ENCODE measurements at places on chromosomes 3 and 15. TPM values are rescaled to one million over a fixed set of nuclear protein-coding genes. Genes with fewer than 3 reads are reported as not detected.

DNA sequence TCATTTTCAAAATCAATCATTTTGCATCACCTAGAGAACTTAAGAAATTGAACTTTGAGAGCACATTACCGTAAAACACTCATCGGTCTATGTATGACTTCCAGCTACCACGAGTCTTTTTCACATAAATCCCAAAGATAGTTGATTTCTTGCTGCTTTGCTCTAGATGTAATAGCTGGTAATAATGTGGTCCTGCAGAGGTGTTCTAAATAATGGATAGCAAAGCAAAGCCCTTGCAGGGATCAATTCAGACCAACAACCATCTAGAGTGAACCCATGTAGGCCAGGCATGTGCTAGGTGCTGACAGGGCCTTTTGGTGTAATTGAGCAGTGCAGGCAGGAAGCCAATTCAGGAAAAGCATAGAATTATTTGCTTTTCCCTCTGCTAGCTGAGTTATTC lies 26.1 kb upstream of the C3orf80 start:
- peak; percentile 61 for ATAC-seq

DNA sequence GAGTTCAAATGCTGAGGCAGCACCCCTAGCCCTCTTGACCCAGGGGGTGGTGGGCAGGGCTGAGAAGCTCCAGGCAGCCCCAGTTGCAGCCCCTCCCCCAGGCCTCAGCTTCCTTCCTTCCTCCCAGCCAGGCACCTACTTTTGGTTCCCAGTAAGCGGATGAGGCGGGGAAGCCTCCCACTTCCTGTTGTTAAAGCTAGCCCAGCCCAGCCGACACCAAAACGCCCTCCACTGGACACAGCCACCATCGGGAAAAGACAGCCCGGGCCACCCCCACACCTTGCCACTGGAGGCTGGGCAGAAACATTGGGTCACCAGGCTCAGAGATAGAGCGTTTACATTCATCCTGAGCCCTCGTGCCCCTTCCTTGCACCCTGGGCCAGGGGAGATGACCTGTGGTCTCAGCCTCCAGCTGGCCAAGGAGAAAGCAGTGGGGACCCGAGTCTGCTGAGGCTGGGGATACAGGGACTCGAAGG lies 3.5 kb downstream of the DUSP7 start:
- no peak for ATAC-seq

GRCh38 chr3:73070675-73071575 lies 9.5 kb downstream of the EBLN2 start:
- ATAC-seq, result no peak

DNA sequence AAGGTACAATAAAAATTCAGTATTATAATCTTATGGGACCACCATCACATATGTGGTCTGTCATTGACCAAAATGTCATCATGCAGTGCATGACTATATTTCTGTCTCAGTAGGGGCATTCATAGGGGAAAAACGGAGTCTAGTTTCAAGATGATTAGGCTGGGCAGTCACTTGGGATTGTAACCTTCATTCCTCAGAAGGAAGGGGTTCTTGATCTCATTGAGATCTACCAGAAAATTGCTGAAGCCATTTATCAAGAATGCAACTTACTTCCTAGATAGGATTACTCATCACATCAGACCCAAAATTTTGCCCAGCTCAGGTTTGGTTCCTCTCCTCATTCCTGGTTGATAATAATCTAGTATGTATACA lies 37.3 kb downstream of the BTD start:
- no peak for ATAC-seq

Gene MRPL47
- total RNA-seq, result 50.7 TPM

Gene ALDH1L1
- total RNA-seq, result 2.6 TPM

Gene ALDH1A3
- 0.36 TPM for total RNA-seq
